ENCODE measurements at places on chromosomes 7 and 10.

DNA sequence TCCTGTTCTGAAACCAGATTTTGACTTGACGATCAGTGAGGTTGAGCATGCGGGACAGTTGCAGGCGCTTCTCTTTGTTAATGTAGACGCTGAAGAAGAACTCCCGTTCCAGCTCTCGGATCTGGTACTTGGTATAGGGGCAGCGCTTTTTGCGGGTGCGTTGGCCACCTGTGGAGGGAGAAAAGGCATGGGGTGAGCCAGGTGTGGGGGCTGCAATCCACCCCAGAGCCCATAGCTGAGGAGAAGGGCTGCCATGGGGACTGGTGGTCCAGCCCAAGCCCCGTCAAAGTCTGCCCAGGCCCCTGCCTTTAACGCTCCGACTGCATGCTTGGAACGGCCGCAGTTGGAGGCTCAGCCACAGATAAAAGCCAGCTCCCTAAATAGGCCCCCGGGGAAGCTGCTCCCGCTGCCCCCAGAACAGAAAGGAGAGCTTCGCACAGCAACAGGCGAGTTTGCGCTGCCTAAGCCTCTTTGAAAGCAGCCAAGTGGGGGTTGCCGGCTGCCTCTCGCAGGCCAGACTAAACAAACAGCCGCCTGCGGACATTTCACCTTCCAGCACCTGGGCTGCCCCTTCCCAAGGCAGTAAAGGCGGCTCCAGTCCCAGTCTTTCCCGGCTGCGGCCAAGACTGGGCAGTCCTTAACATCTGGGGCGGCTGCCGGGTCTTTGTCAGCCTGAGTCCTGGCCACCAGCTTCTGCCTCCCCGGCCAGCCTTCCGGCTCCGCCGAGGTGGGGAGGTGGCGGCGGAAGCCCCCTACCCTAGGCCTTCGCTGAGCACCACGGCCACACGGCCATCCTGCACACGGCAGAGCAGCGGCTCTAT, 2.0 kb downstream of the HOXA11 start:
- DNase-seq = no peak

DNA sequence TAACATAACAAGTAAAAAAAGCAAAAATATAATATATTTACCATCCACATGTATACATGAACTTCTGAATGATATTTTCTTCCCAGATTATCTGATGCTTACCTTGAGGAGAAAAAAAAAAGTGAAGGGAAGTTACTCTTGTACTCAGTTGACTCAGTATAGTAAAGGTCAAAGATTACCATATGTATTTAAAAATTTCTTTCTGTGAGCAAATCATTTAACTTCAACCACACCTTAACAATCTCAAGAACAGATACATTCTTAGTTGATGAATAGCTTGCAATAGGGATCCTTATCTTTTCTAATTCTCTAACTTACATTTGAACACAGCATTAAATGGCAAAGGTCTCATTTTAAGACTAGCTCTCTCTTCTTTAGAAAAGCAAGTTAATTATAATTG, 29.8 kb downstream of the PRR15 start:
- no peak for DNase-seq

DNA sequence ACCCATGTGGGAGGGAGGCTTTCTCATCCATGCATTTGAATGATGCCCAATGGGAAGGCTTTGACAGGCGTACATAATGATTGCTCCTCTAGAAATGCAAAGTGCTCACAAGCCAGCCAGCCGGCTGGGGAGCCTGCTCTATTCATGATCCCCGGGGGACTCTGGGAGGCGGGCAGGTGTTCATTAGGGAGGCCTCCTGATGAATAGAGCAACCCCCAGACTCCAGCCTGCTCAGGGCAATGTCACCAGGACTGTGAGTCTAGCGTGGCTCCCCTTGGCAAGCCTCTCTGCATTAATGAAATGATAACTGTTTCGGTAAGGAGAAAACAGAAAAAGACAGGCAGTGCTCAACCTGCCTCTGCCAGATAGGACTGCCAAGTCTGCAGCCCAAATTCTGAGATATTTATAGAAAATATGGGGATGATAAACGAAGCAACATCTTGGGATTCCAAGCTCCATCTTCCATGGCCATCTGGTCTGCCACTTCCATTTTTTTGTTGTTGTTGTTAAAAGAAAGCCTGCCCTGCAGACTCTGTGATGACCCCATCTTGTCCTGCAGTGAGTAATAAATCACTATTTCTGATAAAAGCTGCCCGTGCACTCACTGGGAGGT, 236.4 kb downstream of the PRPF18 start:
- DNase-seq = no peak

DNA sequence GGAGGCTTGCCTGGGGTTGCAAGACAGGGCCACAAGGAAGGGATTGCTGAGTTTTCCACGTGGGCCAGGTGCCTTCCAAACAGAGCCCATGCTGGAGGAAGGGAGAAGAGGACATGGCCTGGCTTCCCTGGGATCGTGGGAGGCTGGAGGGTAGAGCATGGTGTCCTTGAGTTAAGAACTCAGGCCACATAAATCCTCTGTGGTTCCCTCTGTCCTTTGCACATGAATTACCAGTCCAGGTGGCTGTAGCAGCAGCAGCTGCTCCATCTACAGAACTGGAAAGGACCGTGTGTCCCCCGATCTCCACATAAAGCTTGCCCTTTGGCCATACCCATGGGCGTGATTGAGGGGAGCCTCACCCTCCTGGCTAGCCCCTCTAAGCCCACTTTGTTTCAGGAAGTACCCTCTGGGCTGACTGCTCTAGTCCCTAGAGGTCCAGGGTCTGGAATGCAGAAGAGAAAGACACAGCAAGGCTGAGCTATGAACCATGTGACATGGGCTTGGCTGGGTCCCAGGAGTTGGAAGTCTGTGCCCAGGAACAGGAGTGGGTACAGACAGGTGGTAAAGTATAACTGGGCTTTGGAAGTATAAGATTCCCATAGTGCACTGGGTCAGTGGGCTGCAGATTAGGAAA, 84.9 kb downstream of the C10orf105 start:
- no peak for DNase-seq

- DNase-seq = no peak
These were observed 158.5 kb upstream of the YAE1 start for GRCh38 chr7:39407723-39408122.

DNA sequence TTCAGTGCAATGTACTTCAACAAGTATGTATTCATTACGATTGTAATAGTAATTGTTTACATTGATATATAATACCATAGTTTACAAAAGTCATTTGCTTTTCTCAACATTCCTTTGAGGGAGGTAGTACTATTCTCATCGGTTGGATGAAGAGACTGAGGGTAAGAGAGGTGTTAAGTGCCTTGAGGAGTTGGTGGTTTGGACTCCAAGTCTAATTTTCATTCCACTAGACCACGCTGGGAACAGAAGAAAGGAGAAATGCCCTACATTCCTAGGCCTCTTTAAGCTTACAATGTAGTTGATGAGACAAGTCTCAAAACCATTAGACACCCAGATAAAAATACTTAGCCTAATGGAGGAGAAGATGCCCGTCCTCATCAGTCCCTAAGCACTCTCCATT, 28.6 kb downstream of the CDK1 start:
- no peak for DNase-seq

GRCh38 chr10:81127931-81128330, 590.2 kb downstream of the SH2D4B start:
- no peak for DNase-seq

DNA sequence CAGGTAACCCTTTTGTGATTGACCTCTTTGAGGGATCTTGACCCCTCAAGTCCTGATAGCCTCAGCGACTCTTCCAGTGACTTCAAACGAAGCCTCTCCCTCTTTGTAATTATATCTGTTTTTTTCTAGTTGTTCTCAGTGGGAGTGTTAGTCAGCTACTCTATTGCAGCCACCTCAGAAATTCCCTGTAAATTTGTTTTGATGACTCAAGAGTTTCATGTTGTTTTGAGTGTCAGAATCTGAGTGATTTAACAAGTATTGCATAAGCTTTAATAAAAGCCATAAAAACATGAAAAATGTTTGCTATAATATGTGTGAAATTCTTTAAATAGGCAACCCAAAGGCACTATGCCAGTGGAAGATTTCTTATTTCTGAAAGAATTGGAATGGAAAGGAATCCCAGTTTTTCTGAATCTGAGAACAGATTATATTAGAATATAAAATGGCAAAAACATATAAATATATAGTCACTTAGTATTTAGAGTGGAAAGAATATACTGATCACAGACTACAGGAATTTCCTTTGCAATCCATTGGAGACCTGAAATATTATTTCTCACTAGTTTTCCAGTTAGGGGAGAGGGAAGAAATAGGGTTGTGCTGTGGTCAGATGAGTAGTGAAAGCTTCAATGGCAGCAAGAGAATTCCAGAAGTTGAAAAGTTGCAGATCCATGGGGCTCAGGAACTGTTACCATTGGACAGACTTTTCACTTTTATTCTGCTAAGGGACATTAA, 94.4 kb upstream of the SEMA3C start:
- no peak for DNase-seq

- DNase-seq = no peak
These were observed 199.5 kb downstream of the SH2D4B start for GRCh38 chr10:80737209-80737608.

- no peak for DNase-seq
These were observed 74.0 kb upstream of the SEC61G start for GRCh38 chr7:54833001-54833467.

- no peak for DNase-seq
These were observed 9.9 kb downstream of the STARD3NL start for GRCh38 chr7:38187794-38188440.

DNA sequence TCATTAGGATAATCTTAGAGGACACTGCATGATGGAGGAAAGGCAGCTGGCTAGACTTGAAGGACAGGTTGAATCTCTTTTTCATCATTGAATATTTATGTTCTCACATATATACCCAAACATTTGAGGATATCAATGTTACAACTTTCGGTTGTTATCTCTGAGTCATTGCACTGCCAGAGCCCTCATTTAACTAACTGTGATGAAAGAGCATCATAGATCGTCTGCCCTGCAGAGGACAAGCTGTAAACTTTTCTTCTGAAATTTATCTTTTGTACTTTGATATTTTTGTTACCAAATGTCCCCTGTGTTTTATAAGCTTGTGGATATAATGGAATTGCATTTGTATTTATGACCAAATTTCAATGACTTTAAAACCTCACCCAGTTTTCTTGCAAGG, 298.7 kb downstream of the PHF14 start:
- no peak for DNase-seq

DNA sequence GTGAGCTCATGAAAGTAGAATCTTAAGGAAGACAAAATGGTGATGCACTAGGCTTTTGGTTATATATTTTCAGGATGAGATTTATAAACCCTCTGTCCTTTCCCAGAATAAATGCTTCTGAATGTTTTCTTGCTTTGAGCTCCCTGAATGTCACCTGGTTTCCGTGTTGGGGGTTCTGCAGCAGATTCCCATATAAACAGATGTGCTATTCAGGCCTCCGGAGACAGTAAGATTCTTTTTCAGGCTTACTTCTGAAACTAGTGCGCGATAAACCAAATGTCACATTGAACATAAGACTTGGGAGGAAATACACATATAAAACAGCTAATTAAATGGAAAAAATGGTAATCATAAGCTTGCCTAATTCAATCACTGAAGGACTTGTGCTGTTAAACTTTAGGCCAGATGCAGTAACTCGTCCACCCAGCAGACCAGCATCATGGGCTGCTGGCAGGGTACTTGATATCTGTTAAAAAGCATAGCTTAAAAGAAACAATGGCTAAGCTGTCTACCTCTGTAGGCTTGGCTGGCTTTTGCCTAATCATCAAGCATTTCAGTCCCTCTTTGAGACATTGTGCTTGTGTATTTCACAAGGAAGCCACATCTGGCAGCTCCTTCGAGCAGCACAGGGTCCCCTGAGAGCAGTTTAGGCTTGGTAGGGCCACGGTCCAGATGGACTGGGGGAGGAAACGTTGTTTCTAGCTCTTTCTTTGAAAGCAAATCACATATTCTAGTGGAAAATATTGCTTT, 281.2 kb upstream of the KIAA1217 start:
- DNase-seq = no peak

GRCh38 chr7:1242256-1242605, 9.6 kb downstream of the UNCX start:
- DNase-seq = no peak

DNA sequence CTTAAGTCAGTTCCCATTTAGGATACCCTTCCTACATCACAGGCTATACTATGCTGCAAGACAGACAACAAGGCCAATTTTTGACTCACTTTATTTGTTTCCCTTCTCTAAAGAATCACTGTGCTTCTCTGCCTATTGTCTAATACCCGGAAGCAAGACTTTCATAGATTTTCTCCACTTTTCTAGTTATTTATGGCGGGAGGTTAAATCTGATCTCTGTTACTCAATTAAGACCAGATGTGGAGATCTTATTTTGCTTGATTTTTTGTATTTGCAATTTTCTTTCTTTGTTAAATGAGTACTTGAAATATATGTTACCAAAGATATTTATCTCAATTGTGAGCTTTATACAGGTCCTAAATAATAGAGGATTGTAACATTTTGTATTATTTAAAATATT, 511.5 kb downstream of the ATRNL1 start:
- DNase-seq = no peak

DNA sequence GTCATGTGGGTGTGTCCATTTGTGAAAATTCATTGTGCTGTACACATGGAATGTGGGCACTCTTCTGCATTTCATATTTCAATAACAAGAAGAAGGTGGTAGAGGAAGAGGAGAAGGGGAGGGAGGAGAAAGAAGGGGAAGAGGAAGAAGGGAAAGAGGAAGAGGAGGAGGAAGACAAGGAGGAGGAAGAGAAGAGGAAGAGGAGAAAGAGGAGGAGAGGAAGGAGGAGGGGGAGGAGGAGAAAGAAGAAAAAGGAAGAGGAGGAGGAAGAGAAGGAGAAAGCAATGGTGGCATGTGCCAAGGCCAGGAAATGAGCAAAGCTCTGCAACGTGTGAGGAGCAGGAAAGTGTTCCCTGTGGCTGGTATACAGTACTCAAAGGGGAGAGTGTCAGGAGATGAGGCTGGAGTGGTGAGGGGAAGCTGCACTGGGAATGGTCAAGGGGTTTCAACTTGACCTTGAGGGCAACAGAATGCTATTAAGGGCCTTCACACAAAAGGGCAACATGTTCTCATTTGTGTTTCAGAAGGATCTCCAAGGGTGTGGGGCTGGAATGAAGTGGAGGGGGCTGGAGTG, 40.5 kb downstream of the WNT2 start:
- no peak for DNase-seq

Data from activated T-cell treated with anti-CD3 and anti-CD28 coated beads for 48 hours (primary cell).